Activated CD4-positive, alpha-beta T cell treated with anti-CD3 and anti-CD28 coated beads, Interleukin-2, amount 50 U/mL, for 24 hours (primary cell): ENCODE measurements at places on chromosomes 2 and 18.

- no peak for DNase-seq
Observed at GRCh38 chr2:204239411-204240165, 303.0 kb downstream of the ICOS start.

DNA sequence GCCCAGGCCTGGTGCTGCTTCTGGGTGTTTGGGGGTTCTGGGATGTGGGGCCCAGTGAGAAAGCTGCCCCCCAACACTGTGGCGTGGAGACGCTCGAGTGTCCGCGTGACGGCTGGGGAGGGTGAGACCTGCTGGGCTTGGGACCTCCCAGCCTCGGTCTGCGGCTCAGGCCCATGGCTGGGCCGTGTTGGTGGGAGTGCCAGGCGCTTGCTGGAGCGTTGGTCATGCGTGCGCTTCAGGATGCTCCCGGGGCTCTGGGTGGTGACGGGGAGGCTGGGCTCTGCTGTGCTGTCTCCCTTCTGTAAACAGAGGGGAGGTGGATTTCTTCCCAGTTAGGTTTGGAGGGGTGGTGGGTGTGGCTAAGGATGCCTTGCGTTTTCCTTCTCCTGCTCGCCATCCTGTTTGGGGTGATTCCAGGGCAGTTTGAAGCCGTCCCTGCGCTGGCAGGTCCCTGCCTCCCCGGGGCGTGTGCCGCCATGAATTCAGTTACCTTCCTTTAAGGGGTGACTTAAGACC, 606 bp downstream of the GAL3ST2 start:
- no peak for DNase-seq

DNA sequence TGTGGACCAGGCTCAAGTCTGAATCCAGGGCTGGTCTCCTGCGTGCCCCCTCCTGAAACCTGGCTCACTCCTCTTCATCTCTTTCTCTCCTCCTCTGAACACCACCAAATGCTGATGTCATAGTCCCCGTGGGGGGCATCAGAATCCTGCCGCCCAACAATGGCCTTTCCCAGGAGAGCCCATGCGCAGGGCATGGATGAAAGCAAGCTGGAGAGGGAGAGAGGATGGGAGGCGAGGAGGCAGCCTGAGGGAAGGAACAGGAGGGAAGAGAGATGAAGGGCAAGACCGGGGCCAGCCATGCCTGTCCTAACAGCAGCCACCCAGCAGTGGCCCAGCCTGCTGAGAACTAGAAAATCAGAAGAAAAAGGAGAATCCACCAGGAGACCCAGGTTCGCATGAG, 22.3 kb upstream of the LPIN1 start:
- no peak for DNase-seq

DNA sequence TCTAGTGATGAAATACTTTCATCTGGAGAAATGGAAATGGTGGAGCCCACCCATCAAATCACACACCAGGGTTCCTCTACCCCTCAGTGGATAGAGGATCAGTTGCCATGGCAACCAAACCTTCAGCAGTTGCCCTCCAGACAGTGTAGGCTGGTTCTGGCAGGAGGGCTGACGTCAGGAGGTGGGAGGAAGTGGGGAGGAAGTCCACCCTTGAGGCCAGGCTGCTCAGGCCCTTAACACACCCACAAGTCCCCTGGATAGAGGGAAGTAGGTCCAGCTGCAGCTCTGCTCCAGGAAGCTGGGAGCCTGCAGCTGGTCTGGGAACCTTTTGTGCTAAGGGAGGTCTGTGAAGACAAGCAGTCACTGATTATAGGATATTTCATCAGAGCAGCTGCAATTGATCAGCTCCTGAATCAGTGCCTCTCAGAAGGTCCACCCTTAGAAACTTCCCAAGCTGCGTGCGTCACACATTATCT, 186.6 kb downstream of the MTX2 start:
- no peak for DNase-seq

- DNase-seq, result no peak
Observed at GRCh38 chr18:2400701-2401196, 170.6 kb downstream of the METTL4 start.

DNA sequence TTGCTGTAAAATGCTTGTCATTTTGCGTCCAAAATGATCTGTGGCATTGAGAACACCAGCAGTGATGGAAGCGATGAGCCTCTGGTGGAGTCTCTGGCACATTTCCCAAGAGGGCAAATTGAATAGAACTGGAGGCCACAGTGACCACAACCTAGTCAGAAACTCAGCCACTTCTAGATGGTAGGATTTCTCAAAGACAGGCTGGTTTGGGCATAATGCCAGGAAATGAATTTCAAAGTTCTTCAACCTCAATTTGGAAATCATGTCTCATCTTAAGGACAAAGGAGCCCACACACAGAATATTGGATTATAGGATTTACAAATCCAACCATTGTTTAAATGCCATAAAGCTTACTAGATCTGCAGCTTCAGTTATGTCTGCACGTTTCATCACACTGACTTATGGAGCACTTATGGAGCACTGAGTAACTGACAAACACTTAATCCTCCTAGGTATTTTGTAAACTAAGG, 132.1 kb downstream of the COL6A3 start:
- no peak for DNase-seq

DNA sequence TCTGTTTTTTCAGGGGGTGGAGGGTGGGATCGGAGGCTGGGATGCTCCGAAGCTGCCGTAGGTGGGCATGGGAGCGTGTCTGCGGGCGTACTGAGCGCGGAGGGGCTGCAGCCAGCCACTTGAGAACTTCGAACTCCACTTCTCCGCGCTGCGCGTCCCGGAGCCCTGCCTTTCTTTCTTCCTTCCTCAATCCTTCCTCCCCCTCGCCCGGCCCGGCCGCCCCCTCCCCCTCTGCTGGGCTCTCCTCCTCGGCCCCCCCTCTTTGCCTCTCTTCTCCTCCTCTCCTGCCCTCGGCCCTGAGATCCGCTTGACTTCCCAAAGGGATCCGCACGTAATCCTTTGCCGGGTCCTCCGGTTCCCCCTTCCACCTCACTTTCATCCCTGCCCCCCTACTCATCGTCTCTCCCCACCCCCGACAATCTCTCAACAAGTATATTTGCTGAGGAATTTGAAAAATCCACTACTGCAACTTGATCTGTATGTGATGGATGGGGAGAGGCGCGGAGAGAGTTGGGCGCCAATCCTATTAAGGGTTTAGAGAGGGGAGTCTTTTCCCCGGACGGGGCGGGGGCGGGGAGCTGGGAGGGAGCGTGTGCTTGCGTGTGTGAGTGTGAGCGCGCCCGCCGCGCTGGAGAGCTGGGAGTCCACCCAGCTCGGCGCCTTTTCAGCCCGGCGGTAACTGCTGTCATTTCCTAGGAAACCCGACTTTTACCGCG, 1.1 kb downstream of the GLI2 start:
- no peak for DNase-seq

GRCh38 chr2:98799375-98800329, 68.7 kb upstream of the MGAT4A start:
- DNase-seq, result no peak

DNA sequence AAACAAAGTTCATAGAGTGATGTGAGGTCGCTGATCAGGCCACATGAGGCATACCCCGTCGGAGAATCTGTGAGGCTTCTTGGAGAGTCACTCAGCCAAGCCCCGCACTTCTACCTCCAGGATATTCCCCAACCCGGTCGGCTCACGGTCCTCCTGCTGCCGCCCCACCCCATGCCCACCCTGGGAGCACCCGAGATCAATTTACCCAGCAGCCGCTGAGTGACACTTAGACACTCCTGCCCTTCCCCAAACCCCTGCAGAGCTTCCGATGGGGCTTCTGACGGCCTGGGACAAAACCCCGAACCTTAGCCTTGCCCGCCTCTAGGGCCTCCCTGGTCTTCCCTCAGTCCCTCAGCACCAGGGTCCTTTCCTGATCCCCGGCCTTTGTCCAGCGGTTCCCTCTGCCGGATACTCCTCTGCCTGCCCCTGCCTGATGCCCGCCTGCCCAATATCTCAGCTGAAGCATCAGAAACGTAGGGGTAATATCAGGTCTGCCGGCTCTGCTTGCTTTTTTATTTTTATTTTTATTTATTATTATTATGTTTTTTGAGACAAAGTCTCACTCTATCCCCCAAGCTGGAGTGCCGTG, 18.9 kb upstream of the OTOS start:
- no peak for DNase-seq

GRCh38 chr2:208370881-208371633, 35.5 kb upstream of the PTH2R start:
- no peak for DNase-seq

- DNase-seq, result no peak
Observed at GRCh38 chr2:176891857-176892256, 320.7 kb upstream of the HNRNPA3 start.

DNA sequence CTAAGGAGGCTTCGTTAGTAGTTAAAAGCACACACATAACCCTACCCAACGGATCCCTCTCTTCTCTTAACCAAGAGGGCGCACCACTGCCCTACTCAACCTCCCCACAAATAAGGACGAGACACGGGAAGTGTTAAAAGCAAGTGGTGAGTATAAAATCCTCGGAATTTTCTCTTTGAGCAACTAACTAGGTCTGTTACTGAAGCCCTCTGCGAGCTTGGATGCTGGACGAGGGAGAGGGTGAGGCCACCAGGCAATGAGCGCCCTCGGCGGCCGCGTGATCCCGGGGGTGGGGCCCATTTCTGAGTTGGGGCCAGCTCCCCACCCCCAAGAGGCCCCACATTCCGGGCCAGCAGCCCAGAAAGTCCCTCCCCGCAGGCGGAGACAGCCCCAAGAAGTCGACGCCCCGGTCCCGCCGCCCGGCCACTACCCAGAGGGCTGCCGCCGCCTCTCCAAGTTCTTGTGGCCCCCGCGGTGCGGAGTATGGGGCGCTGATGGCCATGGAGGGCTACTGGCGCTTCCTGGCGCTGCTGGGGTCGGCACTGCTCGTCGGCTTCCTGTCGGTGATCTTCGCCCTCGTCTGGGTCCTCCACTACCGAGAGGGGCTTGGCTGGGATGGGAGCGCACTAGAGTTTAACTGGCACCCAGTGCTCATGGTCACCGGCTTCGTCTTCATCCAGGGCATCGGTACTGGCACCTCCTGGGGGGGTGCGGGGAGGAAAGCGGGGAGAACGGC, at the start of gene CYBRD1:
Gene CYBRD1 (plus strand): TSS at position 423 of the 736 bp plus-strand sequence. CDS start 72 bp downstream, at position 495.
- no peak for DNase-seq

GRCh38 chr2:105113616-105114291, 75.9 kb downstream of the MRPS9 start:
- no peak for DNase-seq

GRCh38 chr2:109342930-109343329, 213.9 kb downstream of the SH3RF3 start:
- no peak for DNase-seq

DNA sequence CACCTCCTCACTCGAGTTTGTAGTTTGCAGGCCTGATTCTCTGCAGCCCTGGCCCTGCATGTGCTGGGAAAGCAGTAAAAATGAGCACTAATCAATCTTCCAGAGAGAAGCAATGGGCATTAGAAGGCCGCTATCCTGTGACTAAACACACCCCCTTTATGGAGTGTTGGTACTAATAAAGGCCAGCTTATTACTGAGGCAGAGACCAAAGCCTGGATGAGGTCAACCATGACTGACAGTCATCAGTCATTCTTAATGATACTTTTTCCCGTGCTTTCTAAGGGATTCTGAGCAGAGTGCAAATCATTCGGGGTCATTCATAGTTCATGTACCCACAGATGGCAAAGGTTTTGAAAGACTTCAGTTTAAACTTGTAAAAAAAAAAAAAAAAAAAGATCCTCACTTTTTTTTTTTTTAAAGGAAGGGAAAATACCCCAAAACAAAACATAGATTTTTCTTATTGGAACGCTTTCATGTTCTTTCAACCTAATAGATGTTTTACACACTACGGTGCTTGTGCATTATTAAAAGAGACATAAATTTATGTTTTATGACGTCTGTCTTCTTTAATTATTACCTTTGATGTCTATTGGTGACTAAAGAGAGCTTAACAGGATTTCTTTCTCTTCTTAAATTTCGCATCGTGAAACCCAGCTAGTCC, 13.2 kb downstream of the TSHZ1 start:
- DNase-seq, result no peak

GRCh38 chr2:153145470-153145978, 333.0 kb downstream of the RPRM start:
- DNase-seq, result no peak

DNA sequence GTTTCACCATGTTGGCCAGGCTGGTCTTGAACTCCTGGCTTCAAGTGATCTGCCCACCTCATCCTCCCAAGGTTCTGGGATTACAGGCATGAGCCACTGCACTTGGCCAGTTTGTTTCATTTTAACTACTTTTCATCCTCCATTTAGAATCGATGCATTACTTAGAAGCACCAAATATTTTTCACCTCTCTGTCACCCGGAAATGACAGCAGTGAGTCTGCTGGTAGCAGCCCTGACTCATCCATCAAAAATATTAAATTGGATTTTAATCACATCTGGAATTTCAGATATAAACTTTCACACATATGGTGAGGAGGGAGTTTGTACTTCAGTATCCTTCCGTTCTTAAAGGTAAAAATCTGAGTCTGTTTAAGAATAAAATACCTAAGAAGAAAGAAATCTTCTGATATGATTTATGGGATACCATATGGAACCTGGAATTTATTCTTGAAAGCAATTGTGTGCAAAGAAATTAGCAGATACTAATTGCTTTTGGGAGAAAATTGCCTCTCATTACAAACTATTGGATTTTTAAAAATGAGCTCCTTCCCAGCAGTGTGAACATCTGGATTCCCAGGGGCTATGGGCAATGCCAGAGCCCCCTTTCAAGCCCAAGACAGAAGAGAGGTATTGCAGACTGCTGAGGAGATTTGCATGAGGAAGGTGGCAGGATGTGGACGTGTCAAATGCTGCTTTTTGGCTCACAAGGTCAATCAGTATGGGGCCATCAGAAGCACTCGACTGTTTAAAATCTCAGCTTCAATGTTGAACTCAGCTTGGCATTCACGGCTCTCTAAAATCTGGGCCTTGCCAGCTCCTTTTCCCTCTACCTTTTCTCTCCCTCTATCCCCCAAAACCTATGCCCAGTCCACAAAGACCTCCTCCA, 279.5 kb upstream of the SIX2 start:
- DNase-seq, result no peak
